MCF 10A (cell line): ENCODE measurements at places on chromosomes 12 and 14. TPM values are rescaled to one million over a fixed set of nuclear protein-coding genes. Genes with fewer than 3 reads are reported as not detected.

KRT4 gene
- total RNA-seq = not detected in 2 replicates

PAPLN gene
- total RNA-seq = 2.1 and 2.8 TPM in 2 replicates

SIX1 gene
- 0.29 and 0.33 TPM in 2 replicates for total RNA-seq

SYCP3 gene
- not detected in 2 replicates for total RNA-seq

KCNJ8 gene
- not detected in 2 replicates for total RNA-seq
